ENCODE measurements at places on chromosomes 6 and 20.

GRCh38 chr6:44538131-44538806 lies 150.8 kb downstream of the CDC5L start:
- DNase-seq, result no peak

DNA sequence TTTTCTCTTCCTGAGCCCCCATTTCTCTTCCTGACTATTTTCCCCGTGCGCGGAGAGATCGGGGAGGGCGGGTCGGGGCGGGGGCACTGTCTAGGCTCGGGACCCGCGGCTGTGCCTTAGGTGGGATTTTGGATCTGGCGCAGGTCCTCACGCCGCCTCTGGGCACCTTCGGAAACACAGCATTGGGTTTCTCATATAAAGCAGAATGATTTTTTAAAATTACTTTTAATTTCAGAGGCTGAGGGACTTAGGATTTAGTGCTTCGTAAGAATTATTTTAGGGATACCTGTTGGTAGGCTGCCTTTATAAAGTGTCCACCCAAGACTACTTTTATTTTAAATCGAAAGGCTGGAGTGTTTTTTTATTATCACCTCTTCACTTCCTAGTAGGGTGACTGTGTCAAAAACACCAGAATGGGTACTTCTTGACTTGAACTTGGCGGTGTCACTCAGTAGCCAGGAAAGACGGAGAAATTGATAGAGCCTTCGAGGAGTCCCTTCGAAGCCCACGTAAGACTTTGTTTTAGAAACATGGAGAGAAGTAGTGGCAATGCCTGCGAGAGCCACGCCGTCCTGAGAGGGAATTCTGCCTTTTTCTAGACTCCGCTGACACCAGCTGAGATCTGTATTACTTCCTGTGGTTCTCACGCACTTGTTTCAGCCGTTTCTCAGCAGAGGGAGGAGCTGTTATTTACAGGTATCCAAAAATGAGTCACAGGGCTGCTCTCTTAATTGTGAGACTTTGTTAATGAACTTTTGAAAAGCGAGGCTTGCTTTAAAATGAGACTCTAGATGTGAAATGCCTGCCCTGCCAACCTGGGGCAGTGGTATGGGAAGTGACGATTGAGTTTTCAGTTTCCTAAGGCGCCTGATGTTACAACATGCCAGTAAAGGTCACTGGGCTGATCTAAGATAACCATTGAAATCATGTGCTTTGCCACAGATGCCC lies 667 bp downstream of the STX11 start:
- no peak for DNase-seq

DNA sequence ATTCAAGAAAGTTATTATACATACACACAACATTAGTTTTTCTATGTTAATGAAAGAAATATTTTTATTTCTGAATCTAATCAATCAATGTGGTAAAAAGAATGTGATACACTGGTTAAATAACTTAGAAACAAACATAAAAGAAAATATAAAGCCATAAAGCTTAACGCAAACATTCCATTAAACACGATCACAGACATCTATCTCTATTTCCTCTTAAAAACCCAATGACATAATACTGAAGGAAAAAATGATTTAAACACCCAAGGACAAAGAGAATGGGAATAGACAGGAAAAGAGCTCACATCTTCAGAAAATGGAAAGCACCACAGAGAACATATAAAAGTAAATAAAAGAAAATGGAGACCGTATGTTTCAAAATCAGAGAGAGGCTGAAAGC lies 19.4 kb downstream of the ZUP1 start:
- no peak for DNase-seq

GRCh38 chr6:130229645-130230044 lies 6.9 kb upstream of the SAMD3 start:
- no peak for DNase-seq

- no peak for DNase-seq
These were observed 26.2 kb downstream of the FOXF2 start for GRCh38 chr6:1415416-1416063.

DNA sequence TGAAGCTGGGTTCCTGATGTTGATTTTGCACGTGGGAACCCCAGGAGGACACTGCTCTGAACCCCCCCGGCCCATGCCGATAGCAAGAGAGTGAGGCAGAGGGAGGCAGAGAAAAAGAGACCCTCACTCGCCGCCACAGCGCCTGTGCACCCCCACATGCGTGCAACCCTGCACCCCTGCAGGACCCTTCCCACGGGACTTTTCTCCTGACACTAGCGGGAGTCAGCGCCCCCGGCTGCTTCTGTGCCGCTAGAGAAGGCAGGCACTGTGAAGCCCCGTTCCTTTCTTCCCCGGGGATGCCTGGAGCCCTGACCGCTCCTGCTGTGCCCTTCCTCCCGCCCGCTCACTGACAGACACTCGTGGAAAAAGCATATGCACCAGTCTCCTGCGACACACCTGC lies 67.4 kb downstream of the GMPR start:
- no peak for DNase-seq

GRCh38 chr6:53634184-53634631 lies 31.3 kb downstream of the KLHL31 start:
- no peak for DNase-seq
